ENCODE measurements at places on chromosomes 6 and 20.

DNA sequence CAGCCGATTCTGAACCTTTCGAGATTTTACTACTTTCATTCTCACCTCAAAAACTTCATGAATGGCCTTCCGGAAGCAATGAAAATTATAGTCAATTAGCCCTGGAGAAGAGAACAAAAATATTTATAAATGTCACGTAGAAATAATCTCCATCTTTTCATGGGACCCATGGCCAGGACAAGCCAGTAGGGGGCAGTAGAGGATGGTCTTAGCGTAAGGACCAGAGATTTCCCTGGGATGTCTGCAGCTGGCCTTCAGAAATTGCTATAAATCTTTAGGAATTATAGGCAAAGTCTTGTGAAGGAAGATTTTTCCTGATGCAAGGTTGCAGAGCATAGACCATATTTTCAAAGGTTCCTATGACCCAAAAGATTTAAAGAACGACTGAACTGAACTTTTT is 15.6 kb upstream of the UBE2J1 start:
- no peak for DNase-seq

- DNase-seq: no peak
Observed at GRCh38 chr6:35181308-35181932, 32.3 kb upstream of the SCUBE3 start.

GRCh38 chr20:48278961-48279481 is 493.7 kb upstream of the SULF2 start:
- DNase-seq: no peak

- no peak for DNase-seq
Observed at GRCh38 chr6:123986938-123987337, 183.3 kb downstream of the NKAIN2 start.

DNA sequence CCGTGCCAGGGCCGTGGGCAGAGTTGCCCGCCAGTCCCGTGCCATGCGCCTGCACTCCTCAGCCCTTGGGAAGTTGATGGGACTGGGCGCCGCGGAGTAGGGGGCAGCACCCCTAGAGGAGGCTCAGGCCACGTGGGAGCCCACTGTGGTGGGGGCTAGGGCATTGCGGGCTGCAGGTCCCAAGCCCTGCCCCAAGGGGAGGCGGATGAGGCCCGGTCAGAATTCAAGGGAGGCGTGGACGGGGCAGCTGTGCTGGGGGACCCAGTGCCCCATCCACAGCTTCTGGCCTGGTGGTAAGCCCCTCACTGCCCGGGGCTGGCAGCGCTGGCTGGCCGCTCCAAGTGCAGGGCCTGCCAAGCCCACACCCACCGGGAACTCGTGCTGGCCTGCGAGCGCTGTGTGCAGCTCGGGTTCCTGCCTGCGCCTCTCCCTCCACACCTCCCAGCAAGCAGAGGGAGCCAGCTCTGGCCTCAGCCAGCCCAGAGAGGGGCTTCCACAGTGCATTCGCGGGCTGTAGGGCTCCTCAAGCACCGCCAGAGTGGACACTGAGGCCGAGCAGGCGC is 317.8 kb downstream of the HAO1 start:
- DNase-seq: no peak

- no peak for DNase-seq
Observed at GRCh38 chr6:166296035-166296883, 11.9 kb downstream of the PRR18 start.

GRCh38 chr20:63846128-63846771 is 15.0 kb upstream of the ABHD16B start:
- no peak for DNase-seq

DNA sequence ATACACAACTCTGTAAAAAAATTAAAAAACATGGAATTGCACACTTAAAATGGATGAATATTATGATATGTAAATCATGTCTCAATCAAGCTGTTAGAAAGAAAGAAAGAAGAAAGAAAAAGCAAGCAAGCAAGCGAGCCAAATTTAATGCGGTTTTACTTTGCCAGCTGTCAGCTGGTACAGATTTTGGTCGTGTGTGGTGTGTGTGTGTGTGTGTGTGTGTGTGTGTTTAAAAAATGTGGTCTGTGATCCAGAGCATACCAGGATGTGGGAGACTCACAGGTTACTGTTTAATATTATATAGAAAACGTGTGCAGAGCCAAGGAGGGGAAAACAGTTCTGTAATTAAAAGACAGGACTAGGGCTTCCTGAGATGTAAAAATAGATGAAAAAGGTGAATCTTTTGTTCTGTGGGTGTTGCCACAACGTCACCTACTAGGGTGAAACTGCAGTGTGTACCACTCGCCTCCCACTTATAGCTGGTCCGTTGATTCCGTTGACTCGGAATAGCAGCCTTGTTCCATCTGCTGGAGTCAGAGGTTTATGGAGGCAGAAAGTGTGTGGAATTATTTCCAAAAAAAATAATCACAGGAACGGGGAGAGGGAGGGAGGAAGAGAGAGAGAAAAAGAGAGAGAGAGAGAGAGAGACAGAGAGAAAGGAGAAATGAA is 197.7 kb downstream of the BCAS1 start:
- DNase-seq: no peak

DNA sequence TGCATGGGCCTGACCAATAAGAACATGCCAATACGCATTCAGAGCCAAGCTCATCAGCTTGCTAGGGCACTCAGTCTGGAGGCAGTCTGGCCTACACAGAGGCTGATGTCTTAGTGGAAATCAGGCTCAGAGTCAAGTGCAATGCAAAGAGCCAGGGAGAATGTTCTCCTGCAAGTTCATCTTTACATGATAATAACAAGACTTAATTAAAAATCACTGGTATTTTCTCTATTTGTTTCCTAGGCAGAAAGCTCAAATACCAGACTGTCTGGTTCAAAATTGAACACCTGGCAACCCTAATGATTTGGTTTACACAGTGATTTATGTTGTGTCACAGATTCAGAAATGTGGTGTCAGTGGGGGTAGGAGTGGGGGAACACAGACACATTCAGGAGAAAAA is 689.3 kb upstream of the FLRT3 start:
- peak; percentile 28 for DNase-seq

GRCh38 chr6:79377888-79378348 is 143.4 kb upstream of the HMGN3 start:
- no peak for DNase-seq

- DNase-seq: no peak
Observed at GRCh38 chr6:165298875-165299274, 10.5 kb downstream of the C6orf118 start.

GRCh38 chr6:3630258-3630835 is 121.2 kb downstream of the PXDC1 start:
- no peak for DNase-seq

DNA sequence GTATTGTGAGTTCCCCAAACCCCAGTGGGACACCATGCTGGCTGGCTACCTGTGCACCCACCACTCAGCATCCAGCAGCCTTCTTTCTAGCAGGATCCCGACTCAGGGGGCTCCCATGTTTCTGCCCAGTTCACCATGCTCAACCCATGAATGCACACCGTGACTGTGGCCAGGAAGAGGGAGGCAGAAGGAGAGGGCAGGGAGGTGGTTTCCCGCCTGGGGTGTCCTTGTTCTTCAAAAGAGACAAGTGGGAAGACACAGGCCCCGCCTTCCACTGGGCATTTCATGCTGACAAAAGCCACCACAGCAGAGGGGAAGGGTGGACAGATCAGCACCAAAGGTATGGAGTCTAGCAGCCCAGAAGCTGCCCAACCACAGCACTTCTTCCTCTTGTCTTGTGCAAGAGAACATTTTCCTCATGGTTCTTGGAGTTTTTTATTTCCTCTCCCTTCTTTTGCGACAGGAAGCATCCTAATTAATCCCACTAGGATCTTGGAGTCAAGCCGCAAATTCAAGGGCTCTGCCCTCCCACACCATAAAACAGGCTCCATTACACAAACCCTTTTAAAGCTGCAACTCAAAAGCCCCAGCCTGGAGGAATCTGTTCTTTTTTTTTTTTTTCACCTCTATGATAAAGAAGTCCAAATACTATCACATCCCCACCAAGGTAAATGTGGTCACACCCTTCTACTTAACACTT is 13.5 kb upstream of the ANKRD60 start:
- no peak for DNase-seq

DNA sequence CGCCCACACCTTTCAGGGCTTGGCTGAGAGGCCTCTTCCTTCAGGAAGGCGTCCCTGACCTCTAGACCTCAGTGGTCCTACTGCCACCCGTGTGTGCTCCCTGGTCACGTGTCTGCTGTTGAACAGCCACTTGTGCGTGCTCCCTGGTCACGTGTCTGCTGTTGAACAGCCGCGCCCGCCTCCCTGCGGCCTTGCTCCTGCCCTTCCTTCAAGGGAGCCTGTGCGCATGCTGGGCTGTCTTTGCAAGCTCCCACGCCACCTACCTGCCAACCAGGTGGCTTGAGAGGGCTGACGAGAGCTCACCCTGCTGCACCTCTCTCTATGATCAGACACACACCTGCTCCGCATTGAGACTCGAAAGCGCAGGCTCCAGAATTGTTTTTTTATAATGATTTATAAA is 179.3 kb downstream of the BMP7 start:
- DNase-seq: no peak

Measured in NCI-H1417 treated with DMSO at 0.1 percent for 48 hours (cell line).